ENCODE measurements at places on chromosomes 5 and 9. TPM values are rescaled to one million over a fixed set of nuclear protein-coding genes. Genes with fewer than 3 reads are reported as not detected.

GRCh38 chr5:38258042-38258318, 379 bp upstream of the EGFLAM start:
- peak overlapping the region; percentile 82 for H3K27ac ChIP-seq
- DNase-seq: no peak
- H3K36me3 ChIP-seq: no peaks in the 10 kb centered on the region
- peaks cover 34% of the 10 kb centered on the region for H3K27me3 ChIP-seq
- H3K4me1 ChIP-seq: no peaks in the 10 kb centered on the region

DNA sequence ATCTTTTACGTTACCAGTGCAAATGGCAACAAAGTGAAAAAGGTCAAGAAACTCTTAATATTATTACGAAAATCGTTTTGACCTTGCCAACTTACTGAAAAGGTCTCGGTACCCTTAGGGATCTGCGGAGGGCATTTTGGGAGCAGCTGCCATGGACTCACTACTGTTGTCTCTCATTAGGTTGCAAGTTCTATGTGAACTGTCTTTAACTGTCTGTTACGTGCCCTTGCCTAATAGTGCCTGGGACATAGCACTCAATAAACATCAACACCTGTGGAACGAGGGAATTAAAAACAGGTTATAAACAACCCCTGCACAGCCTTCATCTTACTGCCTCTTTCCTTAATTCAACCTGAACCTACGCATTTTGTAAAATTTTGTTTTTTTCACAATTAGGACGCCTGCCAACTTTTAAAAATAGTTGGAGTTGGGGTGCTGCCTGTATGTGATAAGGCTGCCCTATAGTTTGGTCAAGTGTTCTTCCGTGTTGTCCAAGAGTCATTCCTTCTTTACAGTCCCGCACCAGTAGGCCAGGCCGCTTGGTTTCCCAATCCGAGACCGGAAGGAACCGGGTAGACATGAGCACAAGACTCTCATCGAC, 527 bp upstream of the SREK1 start:
- H3K4me1 ChIP-seq: no peaks in the 10 kb centered on the region
- no peaks in the 10 kb centered on the region for H3K27me3 ChIP-seq
- DNase-seq: no peak
- H3K27ac ChIP-seq: peak overlapping the region; percentile 99
- no peaks in the 10 kb centered on the region for H3K36me3 ChIP-seq

- no peak overlapping the region for H3K4me3 ChIP-seq
- H3K36me3 ChIP-seq: no peaks in the 10 kb centered on the region
- no peak for DNase-seq
- no peaks in the 10 kb centered on the region for H3K27me3 ChIP-seq
- no peaks in the 10 kb centered on the region for H3K4me1 ChIP-seq
Measured at GRCh38 chr9:137666955-137667670, 48.3 kb downstream of the EHMT1 start.

DNA sequence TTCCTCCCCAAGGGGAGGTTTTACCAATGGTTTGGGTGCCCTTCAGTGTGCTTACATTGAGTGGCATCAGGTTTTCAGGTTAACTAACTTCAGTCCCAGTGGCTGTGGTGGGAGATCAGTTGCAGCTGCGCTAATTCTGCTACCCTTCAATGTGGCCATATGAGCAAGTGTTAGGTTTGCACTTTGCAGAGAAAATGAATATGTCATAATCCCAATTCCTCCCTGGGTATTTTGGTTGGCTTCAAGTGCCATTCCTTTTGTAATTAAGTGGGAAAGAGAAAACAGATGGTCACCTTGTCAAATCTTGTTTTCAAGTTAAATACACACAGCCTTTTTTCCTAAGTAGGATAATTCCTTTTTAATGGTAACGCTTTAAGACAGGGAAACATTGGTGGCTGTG, 236.2 kb downstream of the TLE4 start:
- no peak overlapping the region for H3K27ac ChIP-seq
- DNase-seq: no peak
- H3K27me3 ChIP-seq: no peaks in the 10 kb centered on the region
- H3K36me3 ChIP-seq: no peaks in the 10 kb centered on the region
- no peaks in the 10 kb centered on the region for H3K4me1 ChIP-seq

- H3K27ac ChIP-seq: no peak overlapping the region
- no peak for DNase-seq
- no peaks in the 10 kb centered on the region for H3K36me3 ChIP-seq
- no peaks in the 10 kb centered on the region for H3K4me1 ChIP-seq
Measured at GRCh38 chr9:15101095-15101494, 190.9 kb upstream of the FREM1 start.

DNA sequence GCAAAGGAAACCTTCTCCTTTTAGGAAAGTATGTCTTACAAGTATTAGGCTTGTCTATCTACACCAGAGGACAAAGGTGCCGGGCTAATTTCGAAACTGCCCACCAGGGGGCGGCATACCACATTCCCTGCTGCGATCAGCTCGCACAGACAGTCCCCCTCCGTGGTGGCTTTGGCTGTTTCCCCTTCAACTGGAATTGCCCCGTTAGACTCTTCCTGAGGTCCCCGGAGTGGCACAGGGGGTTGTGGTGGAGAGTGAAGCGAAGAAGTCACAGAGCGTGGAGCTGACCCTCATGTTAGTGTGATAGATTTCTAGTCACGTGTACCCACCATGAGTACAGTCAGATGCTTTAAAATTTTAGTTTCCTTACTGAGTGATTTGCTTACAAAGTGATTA, 17.5 kb downstream of the PTTG1 start:
- peak overlapping the region; percentile 49 for H3K27ac ChIP-seq
- no peaks in the 10 kb centered on the region for H3K4me1 ChIP-seq
- DNase-seq: peak; percentile 80
- peak overlapping the region; percentile 33 for H3K4me3 ChIP-seq
- no peaks in the 10 kb centered on the region for H3K36me3 ChIP-seq

- DNase-seq: no peak
- H3K27me3 ChIP-seq: no peaks in the 10 kb centered on the region
- H3K36me3 ChIP-seq: no peaks in the 10 kb centered on the region
- no peak overlapping the region for H3K4me3 ChIP-seq
Measured at GRCh38 chr5:102760815-102761214, 5.7 kb downstream of the PAM start.

PCDHGB2 gene
- 10.5 TPM for total RNA-seq

GRCh38 chr5:3606121-3606831, 10.6 kb downstream of the IRX1 start:
- no peaks in the 10 kb centered on the region for H3K36me3 ChIP-seq
- H3K4me3 ChIP-seq: peak overlapping the region; percentile 33
- peak overlapping the region; percentile 93 for H3K27ac ChIP-seq
- H3K27me3 ChIP-seq: peaks cover 36% of the 10 kb centered on the region

PRSS3 gene
- not detected for total RNA-seq

- DNase-seq: no peak
- H3K27ac ChIP-seq: no peak overlapping the region
- peaks cover 6% of the 10 kb centered on the region for H3K4me1 ChIP-seq
- H3K36me3 ChIP-seq: no peaks in the 10 kb centered on the region
Measured at GRCh38 chr9:98707166-98708102, 1.3 kb downstream of the GABBR2 start.

GRCh38 chr5:175653763-175654162, 4.1 kb upstream of the HRH2 start:
- no peak overlapping the region for H3K27ac ChIP-seq
- no peak overlapping the region for H3K4me3 ChIP-seq
- H3K27me3 ChIP-seq: peaks cover 21% of the 10 kb centered on the region
- DNase-seq: no peak
- H3K4me1 ChIP-seq: no peaks in the 10 kb centered on the region
